ENCODE measurements at places on chromosomes 6 and 20.

DNA sequence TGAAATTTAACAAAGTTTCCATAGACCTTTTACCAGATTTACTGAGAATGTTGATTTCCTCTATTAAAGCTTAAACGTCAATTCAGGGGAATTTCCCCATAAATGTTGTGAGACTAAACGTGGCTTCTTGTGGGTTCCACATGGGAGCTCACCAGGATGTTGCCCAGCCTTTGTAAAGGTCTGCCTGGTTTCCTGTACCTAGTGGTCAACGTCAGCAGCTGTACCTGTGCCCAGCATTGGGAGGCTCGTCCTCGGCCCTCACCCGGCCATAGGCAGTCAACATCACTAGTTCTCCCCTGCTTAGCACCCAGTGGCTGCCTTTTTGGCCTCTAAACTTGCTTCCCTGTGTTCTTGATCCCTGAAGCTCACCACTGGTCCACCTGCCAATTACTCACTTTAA lies 22.1 kb upstream of the CD83 start:
- no peak for DNase-seq

- DNase-seq, result no peak
These were observed 730.6 kb upstream of the NRSN1 start for GRCh38 chr6:23395381-23395780.

DNA sequence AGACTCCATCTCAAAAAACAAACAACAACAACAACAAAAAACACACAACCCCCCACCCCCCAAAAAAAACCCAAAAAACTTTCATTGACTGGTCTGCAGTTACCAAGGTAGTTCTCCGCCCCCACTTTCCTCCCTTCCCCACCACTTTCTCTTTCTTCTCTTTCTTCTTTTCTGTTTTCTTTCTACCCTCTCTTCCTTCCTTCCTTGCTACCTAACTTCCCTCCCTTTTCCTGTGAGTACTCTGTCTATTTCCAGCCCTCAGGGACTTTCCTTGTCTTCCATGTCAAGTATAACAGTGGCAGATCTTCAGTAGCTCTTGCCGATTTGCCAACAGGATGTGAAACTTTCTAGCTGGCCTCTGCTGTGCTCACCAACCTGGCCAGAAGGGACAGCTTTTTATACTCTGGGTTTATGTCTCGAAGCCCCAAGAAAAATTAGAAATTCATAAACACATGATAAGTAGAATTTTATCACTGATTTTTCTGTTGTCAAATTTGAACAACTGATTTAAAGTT lies 399.5 kb downstream of the QKI start:
- DNase-seq, result peak; percentile 9

- DNase-seq, result no peak
These were observed 2.9 kb downstream of the LPA start for GRCh38 chr6:160661216-160661615.

GRCh38 chr6:19415605-19416326 lies 421.4 kb upstream of the ID4 start:
- DNase-seq, result no peak

GRCh38 chr6:3088446-3088845 lies 20.2 kb downstream of the RIPK1 start:
- no peak for DNase-seq

GRCh38 chr6:127367023-127367375 lies 23.6 kb upstream of the ECHDC1 start:
- no peak for DNase-seq

DNA sequence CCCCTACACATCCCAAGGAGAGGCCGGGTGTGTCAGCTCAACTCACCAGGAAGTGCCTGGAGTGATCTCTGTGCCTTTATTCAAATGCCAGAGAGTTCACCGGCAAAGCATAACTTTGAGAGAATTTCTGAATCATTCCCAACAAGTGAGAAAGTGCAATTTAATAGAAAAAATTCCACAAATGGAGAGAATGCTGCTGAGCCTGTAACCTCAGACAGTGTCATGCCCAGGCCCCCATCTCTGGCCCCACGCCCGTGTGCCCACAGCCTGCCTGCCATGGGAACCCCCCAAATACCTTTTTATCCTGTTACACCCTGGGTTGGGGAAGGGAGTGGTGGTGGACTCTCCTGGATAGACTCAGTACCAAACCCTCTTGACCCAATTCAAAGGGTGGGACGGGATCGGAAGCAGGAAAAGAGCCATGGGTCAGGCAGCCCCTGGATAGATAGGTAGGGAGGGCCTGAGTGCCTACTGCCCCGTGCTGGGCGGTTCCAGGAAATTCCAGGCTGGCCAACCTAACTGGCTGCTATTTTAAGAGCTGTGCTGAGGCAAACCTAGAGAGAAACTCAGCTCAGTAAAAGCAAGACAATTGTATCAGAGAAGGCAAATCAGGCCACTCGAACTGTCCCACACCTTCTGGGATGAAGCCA lies 179.0 kb upstream of the FOXA2 start:
- DNase-seq, result no peak

DNA sequence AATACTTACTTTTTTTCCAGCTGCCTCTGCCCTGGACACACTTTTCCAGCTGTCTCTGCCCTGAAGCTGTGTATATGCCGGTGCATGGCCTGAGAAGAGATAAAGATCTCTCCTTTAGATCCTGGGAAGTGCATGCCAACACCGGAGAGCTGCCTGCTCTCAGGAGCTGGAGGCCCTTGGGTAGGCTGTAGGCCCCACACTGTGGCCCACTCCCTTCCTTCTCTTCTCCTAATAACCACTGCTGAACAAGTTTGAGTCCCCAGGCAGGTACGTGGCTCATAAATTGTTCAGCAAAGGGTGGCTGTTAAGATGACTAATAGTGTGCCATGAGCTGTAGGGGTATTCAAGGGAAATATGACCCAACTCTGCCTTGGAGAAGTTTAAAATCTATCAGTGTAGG lies 102.5 kb downstream of the CD24 start:
- DNase-seq, result no peak

DNA sequence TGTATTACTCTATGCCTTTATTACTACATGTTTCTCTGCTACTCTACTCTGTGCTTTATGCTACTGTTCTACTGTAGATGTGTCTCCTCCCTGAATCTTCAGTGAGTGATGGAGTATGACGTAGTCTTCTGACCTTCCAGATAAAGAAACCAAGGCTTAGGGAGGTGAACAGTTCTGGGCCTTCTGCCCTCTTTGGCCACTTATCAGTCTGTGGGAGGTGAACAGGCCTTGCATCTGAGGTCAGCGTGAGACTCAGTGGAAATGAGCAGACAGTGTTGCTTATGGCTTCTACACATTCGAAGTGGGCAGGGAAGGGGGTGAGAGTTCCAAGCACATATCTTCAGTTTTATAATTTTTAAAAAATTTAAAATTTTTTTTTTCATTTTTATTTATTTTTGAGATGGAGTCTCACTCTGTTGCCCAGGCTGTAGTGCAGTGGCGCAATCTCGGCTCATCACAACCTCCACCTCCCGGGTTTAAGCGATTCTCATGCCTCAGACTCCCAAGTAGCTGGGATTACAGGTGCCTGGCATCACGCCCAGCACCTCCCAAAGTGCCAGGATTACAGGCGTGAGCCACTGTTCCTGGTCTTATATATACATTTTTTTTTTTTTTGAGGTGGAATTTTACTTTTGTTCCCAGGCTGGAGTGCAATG lies 24.2 kb downstream of the MYBL2 start:
- DNase-seq, result no peak

DNA sequence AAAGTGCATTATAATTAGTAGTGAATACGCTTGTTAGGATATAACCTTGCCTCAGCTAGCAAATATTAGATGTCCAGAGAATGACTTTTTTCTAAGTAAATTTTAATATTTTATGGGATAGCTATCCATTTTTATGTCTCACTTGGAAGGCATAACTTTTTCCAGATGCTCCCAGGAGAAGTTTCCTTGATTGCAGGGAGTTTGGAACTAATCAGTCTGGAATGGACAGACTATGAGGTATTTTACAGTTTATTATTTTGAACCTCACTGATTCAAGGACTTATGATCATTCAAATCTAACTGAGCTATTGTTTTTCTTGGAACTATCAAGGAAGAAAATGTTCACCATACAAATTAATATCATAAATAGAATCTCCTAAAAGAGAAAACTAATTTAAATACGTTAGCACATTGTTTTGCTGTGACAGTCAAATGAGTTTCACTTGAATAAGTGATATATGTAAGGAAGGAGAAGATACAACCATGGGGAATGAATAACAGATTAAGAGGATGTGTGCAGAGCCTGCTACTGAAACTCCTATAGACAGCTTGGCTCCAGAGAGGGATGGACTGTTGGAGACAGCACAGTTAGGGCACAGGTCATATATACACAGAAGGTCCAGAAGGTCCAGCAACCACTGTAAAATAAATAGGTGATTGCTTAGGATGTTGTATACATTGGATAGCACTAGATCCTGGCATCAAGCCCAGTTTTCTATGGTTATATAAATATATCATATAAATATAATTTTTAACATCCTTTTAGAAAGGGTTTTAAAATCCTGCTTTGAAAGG lies 20.6 kb upstream of the LCA5 start:
- DNase-seq, result no peak

GRCh38 chr6:34129753-34130152 lies 16.1 kb downstream of the GRM4 start:
- no peak for DNase-seq

DNA sequence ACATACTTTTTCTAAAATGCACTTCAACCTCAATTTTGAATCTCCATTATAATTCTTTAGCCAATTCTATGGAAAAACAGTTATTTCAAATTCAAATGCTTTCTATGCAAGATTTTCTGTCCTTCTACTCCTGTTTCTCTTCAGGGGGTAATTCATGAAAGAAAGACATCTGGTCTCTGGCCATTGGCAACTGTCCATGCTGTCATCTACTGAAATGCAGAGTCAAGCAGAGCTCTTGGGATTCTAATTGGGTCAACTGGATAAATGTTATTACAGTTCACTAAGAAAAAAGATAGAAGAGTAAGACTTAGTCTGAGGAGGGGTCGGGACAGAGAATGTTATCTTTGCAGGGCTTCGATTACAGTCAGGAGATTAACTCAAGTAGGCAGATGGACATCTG lies 22.0 kb upstream of the BMP5 start:
- no peak for DNase-seq

GRCh38 chr20:49896204-49896603 lies 19.1 kb downstream of the SPATA2 start:
- DNase-seq, result no peak

GRCh38 chr6:40302856-40303454 lies 284.2 kb downstream of the LRFN2 start:
- DNase-seq, result no peak

- no peak for DNase-seq
These were observed 8.0 kb upstream of the UBE2J1 start for GRCh38 chr6:89360415-89360999.

DNA sequence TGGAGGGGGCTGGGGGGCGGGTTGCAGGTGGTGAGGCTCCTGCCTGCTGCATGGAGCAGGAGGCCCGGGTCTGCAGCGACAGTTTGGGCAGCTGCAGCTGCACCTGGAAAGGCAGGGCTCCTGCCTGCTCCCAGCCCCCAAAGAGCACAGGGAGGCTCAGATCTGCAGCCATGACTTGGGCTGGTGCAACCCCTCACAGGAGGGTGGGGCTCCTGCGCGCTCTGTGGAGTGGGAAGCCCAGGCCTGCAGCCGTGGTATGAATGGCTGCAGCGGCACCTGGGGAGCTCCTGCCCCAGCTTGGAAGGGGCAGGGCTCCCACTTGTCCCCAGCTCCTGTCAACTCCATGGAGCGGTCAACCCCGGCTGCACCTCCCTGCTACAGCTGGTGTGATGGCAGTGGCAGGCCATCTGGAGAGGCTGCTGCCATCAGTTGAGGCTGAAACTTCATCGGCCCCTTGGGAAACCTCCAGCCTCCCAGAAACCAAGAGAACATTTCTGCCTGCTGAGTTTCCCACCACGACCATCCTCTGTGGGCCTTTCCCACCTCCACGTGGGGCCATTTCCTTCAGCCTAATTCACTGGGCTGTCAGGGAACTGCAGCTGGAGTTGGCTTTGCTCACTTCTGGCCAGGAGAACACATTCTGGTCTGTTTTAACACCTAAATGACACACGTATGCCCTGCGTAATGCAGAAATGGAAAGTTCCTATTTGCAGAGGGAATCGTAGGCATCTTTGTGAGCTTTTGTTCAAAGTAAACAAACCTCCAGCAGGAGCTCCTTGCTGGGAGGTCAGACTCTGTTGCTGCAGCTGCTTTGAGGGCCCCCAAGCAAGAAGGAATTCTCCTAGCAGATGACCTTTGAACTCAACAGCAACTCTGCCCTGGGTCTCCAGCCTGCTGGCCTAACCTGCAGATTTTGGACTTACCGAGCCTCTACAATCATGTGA lies 429.0 kb downstream of the PREX1 start:
- DNase-seq, result no peak

DNA sequence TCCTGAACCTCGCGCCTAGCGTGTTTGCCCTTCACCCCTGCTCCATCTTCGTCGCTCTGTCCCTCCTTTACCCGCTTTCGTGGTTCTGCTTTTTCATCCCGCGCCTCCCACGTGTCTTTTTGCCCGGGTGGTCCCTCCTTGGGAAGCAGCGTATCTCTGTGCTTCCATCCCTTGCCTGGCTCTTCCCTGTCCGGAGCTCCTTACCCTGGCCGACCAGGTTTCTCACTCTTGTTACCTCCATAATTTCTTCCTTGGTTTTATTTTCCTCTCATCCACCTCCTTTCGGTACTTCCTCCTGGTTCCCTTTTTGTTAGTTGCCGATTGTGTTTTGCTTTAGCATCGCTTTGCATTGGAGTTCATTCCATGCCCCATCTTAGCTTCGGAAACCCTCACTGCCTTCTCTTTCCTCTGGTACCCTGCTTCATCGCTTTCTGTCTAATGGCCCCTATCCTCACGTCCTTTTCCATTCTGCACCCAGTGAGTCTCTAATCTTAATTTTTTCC lies 735 bp downstream of the FAM135A start:
- DNase-seq, result no peak

- DNase-seq, result no peak
These were observed 830.4 kb downstream of the GRIK2 start for GRCh38 chr6:102223942-102224341.

GRCh38 chr6:32183483-32184083 lies 470 bp downstream of the AGER start:
- DNase-seq, result no peak

GRCh38 chr6:121614115-121614514 lies 178.7 kb downstream of the GJA1 start:
- no peak for DNase-seq

DNA sequence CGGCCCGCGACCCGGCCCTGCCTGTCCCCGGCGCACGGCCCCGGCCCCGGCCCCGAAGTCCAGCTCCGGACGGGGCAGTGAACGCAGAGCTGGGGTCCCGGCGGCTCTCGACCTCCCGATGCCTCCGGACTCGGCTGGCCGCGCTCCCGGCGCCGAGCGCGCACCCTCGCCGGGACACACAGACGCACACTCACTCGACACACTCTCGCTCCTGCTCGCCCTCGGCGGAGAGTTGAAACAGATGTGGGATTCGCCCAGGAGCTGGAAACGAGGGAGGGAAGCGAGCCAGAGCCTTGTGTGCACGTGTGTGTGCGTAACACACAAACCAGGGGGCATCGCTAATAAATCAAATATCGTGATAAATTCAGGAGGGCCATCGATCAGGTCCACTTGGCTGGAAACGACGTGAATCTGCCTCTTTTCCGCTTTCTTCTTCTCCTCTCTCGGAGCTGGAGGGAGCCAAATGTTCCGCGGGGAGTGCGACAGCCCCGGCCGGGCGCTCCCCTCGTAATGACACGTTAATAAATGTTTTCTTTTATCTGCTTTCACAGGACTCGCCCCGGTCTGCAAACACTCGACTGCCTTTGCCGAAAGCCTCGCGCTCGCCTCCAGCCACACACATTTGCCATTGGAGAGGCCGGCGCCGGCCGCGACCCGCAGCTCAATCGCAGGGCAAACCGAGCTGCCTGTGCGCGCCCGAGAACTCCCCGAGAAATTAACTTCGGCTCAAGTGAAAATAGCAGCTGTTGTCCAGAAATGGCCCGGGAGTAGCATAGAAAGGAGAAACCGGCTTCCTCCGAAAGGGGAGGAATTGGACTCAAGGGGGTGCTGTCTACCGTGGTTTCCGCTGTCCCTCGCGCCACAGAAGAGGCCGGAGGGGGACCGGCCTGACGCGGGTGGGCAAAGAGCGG lies 828 bp upstream of the SULF2 start:
- no peak for DNase-seq

Data from GM12878 (cell line).